ENCODE measurements at places on chromosomes 6 and 20.

DNA sequence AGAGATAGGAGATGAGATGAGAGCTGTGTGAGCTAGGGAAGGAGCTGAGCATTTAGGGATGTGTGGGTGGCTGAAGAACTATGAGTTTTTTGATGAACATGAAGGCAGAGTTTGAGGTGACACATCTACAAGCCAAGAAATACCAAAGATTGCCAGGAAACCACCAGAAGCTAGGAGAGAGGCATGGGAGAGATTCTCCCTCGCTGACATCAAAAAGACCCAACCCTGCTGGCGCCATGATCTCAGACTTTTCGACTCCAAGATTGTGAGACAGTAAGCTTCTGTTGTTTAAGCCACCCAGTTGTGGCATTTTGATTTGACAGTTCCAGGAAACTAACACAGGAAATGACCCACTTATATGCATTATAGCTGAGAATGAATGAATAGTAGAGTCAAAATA is 790.9 kb downstream of the TFAP2A start:
- no peak for DNase-seq

- no peak for DNase-seq
Measured at GRCh38 chr20:49283176-49283702, 5.4 kb upstream of the ZNFX1 start.

GRCh38 chr6:143629104-143630080 is 48.4 kb upstream of the PHACTR2 start:
- no peak for DNase-seq

DNA sequence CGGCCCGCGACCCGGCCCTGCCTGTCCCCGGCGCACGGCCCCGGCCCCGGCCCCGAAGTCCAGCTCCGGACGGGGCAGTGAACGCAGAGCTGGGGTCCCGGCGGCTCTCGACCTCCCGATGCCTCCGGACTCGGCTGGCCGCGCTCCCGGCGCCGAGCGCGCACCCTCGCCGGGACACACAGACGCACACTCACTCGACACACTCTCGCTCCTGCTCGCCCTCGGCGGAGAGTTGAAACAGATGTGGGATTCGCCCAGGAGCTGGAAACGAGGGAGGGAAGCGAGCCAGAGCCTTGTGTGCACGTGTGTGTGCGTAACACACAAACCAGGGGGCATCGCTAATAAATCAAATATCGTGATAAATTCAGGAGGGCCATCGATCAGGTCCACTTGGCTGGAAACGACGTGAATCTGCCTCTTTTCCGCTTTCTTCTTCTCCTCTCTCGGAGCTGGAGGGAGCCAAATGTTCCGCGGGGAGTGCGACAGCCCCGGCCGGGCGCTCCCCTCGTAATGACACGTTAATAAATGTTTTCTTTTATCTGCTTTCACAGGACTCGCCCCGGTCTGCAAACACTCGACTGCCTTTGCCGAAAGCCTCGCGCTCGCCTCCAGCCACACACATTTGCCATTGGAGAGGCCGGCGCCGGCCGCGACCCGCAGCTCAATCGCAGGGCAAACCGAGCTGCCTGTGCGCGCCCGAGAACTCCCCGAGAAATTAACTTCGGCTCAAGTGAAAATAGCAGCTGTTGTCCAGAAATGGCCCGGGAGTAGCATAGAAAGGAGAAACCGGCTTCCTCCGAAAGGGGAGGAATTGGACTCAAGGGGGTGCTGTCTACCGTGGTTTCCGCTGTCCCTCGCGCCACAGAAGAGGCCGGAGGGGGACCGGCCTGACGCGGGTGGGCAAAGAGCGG is 828 bp upstream of the SULF2 start:
- DNase-seq = no peak

GRCh38 chr6:13229205-13230085 is 98.9 kb downstream of the TBC1D7 start:
- DNase-seq = no peak

- DNase-seq = no peak
Measured at GRCh38 chr20:56859801-56860261, 230.7 kb downstream of the TFAP2C start.

GRCh38 chr6:3484192-3484591 is 27.3 kb upstream of the SLC22A23 start:
- peak; percentile 42 for DNase-seq

- DNase-seq = no peak
Measured at GRCh38 chr20:36932476-36933426, 18.8 kb downstream of the SAMHD1 start.

DNA sequence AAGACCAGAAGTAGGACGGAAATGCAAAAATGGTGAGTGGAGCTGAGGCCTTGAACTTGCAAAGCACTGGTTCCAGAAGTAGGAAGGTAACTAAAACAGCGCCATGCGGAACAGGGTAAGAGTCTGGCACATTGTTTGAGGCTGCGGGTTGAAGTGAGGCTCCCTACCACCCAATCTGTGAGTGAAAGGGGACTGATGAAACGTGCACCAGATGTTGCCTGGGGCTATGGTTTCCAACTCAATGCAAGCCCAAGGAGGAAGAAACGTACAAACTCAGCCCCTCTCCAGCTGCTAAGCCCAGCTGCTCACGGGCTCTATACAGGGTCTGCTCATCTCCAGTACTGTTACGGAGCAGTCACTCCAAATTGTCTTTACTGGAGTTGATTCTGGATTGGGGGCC is 68.7 kb upstream of the KCNK16 start:
- no peak for DNase-seq

- no peak for DNase-seq
Measured at GRCh38 chr6:150830439-150831165, 34.9 kb upstream of the MTHFD1L start.

DNA sequence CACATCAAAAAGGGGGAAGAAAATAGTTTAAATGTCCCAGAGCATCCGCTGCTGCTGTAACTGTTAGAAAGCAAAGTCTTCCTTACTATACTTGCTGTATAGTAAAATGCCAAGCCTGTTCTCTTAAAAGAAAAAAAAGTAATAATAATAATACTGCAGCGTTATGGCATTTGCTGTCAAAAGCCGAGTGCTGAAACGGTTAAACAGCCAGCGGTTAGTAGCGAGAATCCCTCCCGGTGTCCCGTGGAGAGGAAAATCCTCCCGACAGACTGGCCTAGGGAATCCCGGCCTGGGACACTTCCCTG is 19.5 kb upstream of the NFATC2 start:
- DNase-seq = peak; percentile 2

- peak; percentile 25 for DNase-seq
Measured at GRCh38 chr6:89134723-89135122, 11.1 kb upstream of the PM20D2 start.

GRCh38 chr6:112156668-112157067 is 69.3 kb downstream of the FAM229B start:
- no peak for DNase-seq

GRCh38 chr6:32131439-32131948 is 1.4 kb upstream of the FKBPL start:
- no peak for DNase-seq

DNA sequence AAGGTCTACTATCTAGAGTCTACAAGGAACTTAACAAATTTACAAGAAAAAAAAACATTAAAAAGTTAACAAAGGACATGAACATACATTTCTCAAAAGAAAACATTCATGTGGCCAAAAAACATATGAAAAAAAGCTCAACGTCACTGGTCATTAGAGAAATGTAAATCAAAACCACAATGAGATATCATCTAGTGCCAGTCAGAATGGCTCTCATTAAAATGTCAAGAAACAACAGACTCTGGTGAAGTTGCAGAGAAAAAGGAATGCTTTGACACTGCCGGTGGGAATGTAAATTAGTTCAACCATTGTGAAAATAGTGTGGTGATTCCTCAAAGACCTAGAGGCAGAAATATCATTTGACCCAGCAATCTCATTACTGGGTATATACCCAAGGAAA is 48.3 kb downstream of the OGFRL1 start:
- no peak for DNase-seq

DNA sequence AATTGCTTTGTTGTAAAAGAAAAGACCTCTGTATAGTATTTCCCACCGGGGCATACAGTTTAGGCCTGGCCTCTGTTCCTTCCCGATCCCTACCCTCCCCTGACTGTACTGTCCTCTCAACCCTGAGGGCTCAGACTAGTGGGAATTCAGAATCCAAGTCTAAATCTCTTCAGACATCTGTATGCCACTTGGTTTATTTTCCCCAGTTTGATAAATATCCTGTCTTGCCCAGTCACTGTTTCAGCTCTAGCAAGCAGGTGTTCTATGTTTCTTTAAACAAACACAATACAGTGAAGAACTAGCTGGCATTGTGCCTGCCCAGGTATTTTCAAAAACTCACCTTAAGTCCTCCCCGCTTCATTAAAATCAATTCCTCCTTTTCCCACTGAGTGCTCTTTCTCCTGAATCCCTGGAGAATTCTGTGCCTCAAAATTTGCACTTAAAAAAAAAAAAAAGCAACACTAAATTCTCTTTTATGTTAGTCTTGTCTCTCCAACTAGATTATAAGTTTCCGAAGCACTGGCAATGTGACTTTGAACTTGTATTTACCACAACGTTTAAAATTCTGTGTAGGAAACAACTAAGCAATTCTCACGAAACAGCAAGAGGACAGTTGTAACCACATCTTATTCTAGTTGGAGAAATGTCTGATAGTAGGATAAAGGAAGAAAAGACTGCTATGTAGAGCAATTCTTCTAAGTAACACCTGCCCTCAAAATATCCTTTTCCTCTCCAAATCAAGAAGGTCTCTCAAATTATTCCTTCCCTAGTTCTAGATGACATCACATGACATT is 112.0 kb upstream of the CARMIL1 start:
- no peak for DNase-seq

- no peak for DNase-seq
Measured at GRCh38 chr6:4925580-4925979, 78.3 kb downstream of the RPP40 start.

GRCh38 chr6:130138909-130139242 is 83.9 kb downstream of the SAMD3 start:
- no peak for DNase-seq

DNA sequence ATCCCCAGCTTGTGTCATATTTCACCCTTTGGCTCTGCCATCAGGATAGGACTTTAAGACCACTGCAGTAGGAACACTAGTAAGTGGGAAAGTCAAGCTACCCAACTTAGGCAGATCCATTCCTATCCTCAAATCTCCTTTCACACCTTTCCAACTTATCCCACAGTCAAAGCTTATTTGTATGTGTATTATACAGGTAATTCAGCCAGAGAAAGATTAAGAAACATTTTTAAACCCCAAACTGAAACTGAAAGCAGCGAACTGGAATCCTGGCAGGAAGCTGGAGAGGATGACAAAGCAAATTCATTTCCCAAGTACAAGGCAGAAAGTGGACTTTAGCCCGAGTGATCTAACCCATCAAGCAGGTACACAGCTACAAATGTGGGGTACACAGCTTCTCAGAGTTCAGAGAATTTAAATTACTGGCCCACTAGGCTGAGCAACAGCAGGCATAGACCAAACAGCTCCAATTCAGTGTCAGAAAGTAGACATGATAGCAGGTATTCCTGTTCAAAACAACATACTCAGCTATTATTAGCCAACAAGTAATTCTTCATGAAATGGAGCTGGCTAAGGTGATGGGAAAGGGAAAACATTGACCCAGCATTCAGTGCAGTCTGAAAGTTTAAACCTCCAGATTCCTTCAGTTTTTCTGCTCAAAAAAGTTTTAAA is 39.1 kb downstream of the ILRUN start:
- DNase-seq = peak; percentile 47

- no peak for DNase-seq
Measured at GRCh38 chr20:8540466-8540865, 408.4 kb downstream of the PLCB1 start.

DNA sequence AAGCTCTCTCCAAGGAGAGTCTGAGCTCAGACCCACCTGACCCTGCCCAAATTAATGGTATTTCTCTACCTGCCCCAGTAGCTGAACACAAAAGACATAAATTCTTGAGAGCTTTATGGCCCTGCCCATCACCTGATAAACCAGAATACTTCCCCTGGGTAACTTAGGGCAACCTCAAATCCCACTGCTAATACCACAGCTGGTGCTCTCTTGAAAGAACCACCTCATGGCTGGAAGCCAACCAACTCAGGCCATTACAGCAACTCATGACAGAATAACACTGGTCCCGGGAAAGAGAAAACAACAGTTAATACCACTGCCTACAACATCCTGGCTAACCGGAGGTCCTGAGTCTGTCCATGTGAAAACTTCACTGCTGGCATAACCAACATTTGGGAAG is 328.6 kb downstream of the NKAIN2 start:
- no peak for DNase-seq

DNA sequence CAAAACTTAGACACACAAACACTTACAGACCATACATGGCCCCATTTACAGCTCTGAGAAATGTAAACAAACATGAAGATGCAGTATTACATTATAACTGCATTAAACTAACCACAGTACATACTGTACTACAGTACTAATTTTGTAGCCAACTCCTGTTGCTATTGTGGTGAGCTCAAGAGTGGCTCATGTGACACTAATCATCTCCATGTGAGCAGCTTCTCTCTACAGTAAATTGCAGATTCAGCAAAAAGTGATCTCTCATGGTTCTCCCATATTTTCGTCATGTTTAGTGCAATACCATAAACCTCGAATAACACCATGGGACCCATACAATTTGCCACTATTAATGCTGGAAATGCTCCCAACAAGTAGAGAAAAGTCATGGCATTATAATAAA is 860.4 kb downstream of the EPHA7 start:
- no peak for DNase-seq

- DNase-seq = no peak
Measured at GRCh38 chr20:21397341-21398108, at the start of gene NKX2-4. NKX2-4 (minus strand) TSS chr20:21397526; CDS start chr20:21397399, 127 bp downstream.

DNA sequence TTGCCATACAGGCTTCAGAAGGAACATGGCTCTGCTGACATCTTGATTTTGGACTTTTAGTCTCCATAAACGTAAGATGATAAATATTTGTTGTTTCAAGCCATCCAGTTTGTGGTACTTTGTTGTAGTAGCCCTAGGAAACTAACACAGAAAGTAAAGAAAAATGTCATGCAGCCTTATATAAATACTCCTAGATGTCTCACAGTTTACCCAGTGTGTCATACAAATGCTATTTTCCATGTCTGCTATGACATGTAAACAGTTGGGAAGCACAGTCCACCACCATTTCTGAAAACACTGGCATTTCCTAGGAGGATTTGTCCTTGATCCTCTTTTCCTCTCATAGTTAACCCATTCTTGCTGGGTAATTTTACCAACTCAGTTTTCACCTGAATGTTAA is 30.6 kb upstream of the ME1 start:
- DNase-seq = peak; percentile 8

GRCh38 chr6:45032426-45032825 is 295.7 kb upstream of the RUNX2 start:
- no peak for DNase-seq

DNA sequence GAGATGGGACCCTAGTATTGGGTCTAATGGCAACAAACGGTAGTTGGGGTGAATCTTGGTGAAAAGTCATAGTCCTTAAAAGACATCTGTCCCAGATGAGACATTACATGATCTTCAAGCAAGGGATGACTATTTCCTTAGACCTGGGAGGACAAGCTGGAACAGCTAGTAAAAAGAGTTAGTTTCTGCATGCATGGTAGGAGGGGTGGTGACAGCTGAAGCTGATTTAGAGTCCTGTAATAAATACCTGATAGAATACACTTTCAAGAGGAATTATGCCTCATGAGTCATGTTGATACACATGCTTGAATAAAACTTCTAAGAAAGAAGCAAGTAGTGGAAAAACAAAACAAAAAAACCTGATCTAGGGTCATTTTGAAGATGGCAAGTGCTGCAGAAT is 247.4 kb downstream of the CD109 start:
- DNase-seq = peak; percentile 70
